ENCODE measurements at places on chromosomes 5 and 9.

DNA sequence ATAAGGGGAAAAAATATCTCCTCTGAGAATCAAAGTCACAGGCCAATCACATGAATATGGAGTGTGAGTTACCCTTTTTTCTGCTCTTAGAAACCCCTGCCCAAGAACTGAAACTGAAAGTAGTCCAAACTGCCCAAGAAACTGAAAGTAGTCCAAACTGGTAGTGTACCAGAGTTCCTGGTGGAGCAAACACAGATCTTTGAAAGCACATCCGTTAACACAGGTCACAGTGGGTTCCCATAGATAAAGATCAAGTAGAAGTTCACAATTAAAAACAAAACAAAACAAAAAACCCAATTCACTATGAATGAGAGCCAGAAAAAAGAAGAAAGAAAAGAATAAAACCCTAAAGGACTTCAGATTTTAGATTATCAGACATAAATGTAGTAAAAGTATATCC is 332.4 kb upstream of the EFNA5 start:
- peak; percentile 7 for DNase-seq

GRCh38 chr5:99948850-99949249 is 586.3 kb upstream of the FAM174A start:
- DNase-seq = no peak

DNA sequence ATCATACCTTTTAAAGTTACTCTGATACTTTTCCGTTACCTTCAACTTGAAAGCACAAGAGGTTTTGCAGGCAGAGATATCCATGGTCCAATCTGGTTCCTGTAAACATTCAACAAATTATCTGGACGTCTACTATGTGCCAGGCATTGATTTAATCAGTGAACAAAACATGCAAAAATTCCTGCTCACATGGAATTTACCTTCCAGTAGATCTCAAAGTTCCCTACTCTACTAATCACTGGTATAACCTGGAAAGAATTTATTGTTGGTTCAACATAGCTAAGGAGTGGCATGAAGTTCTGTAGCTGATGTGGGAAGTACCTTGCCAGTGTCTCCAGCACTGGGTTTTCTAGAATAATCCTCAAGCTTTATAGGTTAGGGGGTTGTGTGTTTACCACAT is 9.8 kb downstream of the OCLN start:
- DNase-seq = no peak

DNA sequence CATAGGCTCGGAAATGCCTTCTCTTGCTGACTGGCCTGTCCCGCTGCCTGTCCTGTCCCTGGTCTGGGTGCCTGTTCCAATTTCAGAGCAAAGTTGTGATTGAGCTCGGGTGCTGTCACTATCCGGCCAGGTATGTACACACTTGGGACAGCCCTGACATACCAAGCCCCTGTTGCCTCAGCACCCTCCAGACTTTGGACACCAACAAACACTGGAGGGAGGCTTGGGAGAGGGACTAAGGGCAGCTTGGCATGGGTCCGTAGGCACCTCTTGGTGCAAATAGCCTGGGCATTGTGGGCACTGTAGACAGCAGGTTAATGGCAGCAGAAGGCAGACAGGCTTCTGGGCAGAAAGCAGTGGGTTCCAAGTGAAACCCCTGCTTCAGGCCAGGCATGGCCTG is 86.3 kb upstream of the SEMA6A start:
- DNase-seq = no peak

DNA sequence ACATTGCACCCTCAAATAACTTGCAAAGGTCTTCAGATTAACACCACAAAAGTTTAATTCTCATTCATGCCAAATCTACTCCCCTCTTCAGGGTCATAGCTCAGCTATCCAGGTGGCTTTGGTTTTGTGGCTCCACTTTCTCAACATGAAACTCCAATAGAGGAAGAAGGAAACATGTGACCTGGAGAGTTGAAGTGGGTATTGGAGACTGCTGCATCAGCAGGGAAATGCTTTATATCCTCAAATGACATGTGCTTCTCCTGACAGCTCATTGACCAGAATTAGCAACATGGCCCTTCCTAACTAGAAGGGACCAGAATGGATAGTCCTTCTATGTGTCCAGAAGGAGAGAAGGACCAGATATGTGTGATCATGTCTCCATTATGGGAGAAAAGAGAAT is 73.6 kb downstream of the TLR4 start:
- no peak for DNase-seq

GRCh38 chr5:71895546-71895945 is 176.5 kb downstream of the CARTPT start:
- DNase-seq = no peak

All from activated CD8-positive, alpha-beta T cell treated with anti-CD3 and anti-CD28 coated beads for 36 hours (primary cell).